ENCODE measurements at places on chromosomes 6 and 20. TPM values are rescaled to one million over a fixed set of nuclear protein-coding genes. Genes with fewer than 3 reads are reported as not detected.

- H3K27ac ChIP-seq: no peak overlapping the region
- H3K36me3 ChIP-seq: no peaks in the 10 kb centered on the region
- no peaks in the 10 kb centered on the region for H3K4me1 ChIP-seq
- no peak for DNase-seq
- H3K4me3 ChIP-seq: no peak overlapping the region
- no peaks in the 10 kb centered on the region for H3K27me3 ChIP-seq
Measured at GRCh38 chr6:22471132-22471690, 98.2 kb upstream of the HDGFL1 start.

- H3K27me3 ChIP-seq: no peaks in the 10 kb centered on the region
- no peak for DNase-seq
- H3K27ac ChIP-seq: no peak overlapping the region
- no peaks in the 10 kb centered on the region for H3K36me3 ChIP-seq
- H3K4me3 ChIP-seq: no peak overlapping the region
- no peaks in the 10 kb centered on the region for H3K4me1 ChIP-seq
Measured at GRCh38 chr6:81214414-81215091, 537.9 kb downstream of the TENT5A start.

- H3K36me3 ChIP-seq: no peaks in the 10 kb centered on the region
- H3K4me1 ChIP-seq: no peaks in the 10 kb centered on the region
- H3K27ac ChIP-seq: no peak overlapping the region
- H3K4me3 ChIP-seq: no peak overlapping the region
- H3K27me3 ChIP-seq: no peaks in the 10 kb centered on the region
- no peak for DNase-seq
Measured at GRCh38 chr20:51342510-51343236, 199.8 kb downstream of the NFATC2 start.

DNA sequence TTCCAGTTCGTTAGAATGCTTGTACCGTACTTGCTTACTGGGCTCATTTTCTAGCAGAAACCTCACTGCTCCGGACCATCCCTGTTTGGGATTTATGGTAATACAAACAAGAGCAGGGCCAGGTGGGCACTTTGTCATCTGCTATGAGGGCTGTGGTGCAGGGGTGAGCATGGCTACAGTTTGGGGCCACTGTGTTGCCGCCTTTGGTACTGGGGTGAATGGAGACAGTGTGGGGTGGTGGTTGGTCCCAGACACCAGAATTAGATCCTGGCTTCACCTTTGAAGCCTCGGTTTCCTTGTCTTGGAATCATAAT, 95.0 kb downstream of the TOX2 start:
- no peak overlapping the region for H3K4me3 ChIP-seq
- peaks cover 19% of the 10 kb centered on the region for H3K4me1 ChIP-seq
- no peak overlapping the region for H3K27ac ChIP-seq

- peaks cover 13% of the 10 kb centered on the region for H3K36me3 ChIP-seq
- peak overlapping the region; percentile 66 for H3K27ac ChIP-seq
- H3K4me3 ChIP-seq: no peak overlapping the region
Measured at GRCh38 chr6:341914-342831, 49.4 kb upstream of the IRF4 start.

PRSS35 gene
- not detected for total RNA-seq

TRIM26 gene
- 70.2 TPM for total RNA-seq

All from activated naive CD8-positive, alpha-beta T cell treated with anti-CD3 and anti-CD28 coated beads for 36 hours (primary cell).